Hematopoietic multipotent progenitor cell treated with erythropoietin and hydrocortisone succinate and interleukin-3 and kit ligand, for 8 days (in vitro differentiated cells): ENCODE measurements at places on chromosomes 4 and X.

DNA sequence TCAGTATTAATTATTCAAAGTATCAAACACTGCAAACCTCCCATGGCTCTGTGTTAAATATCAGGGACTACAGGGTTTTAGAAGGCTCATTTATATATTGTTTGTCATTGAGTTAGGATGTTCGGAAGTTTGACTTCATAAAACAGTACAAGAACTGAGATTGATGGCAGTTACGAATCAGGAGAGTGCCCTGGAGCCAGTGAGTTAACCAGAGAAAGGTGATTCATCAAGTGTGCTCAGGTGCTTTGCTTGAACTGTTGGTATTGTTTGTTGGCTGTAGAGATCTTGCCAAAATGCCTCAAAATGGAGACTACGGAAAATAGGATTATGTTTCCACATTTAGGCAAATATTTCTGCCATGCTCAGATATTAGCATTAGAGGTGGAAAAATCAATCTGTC, 7.5 kb upstream of the GPR101 start:
- DNase-seq, result no peak

- DNase-seq, result no peak
These were observed 107.4 kb downstream of the CT47B1 start for GRCh38 chrX:120768254-120768653.

DNA sequence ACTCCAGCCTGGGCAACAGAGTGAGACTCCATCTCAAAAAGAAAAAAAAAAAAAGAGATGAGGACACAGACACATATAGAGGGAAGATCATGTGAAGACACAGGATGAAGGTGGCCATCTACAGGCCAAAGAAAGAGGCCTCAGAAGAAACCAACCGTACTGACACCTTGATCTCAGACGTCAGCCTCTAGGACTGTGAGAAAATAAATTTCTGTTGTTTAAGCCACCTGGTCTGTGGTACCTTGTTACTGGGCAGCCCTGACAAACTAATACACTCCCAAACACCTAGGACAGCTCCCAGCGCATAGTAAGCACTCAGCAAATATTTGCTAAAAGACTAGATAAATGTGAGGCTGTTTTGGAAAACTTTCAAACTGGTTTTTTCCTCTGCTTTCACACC, 59.2 kb upstream of the SMIM10 start:
- peak; percentile 36 for DNase-seq

DNA sequence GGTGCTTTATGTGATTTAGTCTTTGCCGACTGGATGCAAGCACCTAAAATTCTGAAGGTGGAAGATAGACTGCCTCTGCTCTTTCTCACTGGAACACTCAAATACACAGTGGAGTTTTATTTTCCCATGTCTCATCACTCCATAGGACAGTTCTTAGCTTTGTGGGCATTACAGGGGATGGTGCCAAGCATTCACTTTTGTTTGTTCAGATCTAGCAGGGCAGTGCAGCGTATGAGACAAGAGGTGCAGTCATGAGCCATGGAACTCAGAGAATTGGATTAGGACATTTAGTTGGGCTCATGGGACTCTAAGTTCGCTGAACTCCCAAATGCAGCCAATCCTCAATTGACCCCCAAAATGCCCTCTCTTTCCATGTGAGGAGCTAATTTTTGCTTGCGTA, 1136.9 kb upstream of the PRKX start:
- no peak for DNase-seq

- no peak for DNase-seq
These were observed 26.3 kb downstream of the TBC1D14 start for GRCh38 chr4:6935965-6936364.

DNA sequence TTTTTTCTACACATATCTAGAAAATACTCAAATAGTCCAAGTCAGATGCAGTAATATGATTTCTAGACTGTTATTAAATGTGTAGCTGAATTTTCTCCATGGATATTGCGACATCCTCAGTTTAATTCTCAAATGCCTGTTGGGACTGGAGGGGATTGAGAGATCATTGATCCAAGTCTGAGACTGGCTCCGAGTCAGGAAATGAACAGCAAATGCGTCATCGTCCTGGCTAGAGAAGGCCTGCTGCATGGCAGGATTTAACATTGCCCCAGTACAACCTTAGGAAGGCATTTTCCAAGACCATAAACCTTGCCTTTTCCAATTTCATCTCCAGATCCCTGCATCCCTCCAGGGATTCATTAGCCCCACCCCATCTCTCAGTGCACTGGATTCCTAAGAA, 56.6 kb upstream of the SLC6A14 start:
- DNase-seq, result no peak

- DNase-seq, result no peak
These were observed 28.9 kb downstream of the XK start for GRCh38 chrX:37714479-37714878.

GRCh38 chr4:117560329-117560728, 474.0 kb upstream of the NDST3 start:
- peak; percentile 3 for DNase-seq

DNA sequence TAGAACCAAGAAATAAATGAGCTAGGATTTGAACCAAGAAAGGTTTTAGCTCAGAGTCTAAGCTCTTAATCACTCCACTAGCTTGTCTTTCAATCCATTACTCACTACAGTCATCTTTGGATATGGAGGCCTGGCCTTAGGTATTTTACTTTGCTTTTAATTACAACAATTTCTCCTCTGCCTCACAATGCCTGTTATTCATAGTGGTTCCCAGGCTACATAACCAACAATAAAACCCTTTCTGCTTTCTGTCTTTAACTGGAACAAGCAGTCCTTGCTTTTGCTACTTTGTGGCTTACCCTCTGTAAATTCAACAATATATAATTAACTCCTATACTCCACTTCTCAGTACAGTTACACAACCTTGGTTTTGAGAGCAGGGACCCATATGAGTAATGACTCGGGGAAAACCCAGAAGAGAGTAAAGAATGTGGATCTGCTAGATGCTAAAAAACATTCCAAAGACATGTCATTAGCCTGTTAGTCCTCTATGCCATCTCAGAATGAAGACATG, 94.7 kb upstream of the NAP1L5 start:
- no peak for DNase-seq

DNA sequence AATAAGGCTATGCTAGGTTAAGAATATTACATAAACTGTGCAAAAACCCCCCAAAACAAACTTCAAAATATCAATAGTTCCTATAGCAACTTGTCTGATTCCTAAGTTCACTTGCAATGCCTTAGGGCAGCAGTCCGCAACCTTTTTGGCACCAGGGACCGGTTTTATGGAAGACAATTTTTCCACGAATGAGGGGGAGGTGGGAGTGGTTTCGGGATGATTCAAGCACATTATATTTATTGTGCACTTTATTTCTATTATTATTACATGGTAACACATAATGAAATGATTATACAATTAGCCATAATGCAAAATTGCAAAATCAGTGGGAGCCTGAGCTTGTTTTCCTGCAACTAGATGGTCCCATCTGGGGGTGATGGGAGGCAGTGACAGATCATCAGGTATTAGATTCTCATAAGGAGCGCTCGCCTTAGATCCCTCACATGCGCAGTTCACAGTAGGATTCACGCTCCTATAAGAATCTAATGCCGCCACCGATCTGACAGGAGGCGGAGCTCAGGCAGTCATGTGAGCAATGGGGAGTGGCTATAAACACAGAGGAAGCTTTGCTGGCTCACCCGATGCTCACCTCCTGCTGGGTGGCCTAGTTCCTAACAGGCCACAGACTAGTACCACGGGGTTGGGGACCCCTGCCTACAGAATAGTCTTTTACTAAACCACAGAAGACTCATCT, 39.7 kb downstream of the ACOX3 start:
- DNase-seq, result no peak

- peak; percentile 59 for DNase-seq
These were observed 16.3 kb downstream of the KLF8 start for GRCh38 chrX:56248492-56248891.

GRCh38 chr4:173506597-173507211, 23.3 kb downstream of the HAND2 start:
- no peak for DNase-seq

- no peak for DNase-seq
These were observed 135.6 kb upstream of the GPC4 start for GRCh38 chrX:133550665-133551485.

- peak; percentile 16 for DNase-seq
These were observed 63.4 kb downstream of the NUDT10 start for GRCh38 chrX:51395810-51396728.

GRCh38 chr4:24686866-24687692, 102.7 kb upstream of the DHX15 start:
- peak; percentile 40 for DNase-seq

- no peak for DNase-seq
These were observed 103.3 kb upstream of the ANK2 start for GRCh38 chr4:112946127-112946526.

GRCh38 chr4:48483006-48483776, at the start of gene SLC10A4:
TSS of gene SLC10A4 (plus strand) at chr4:48483343. CDS start at chr4:48483562, 219 bp downstream.
- DNase-seq, result peak; percentile 99

GRCh38 chrX:72620550-72621145, 48.0 kb upstream of the HDAC8 start:
- no peak for DNase-seq

- peak; percentile 67 for DNase-seq
These were observed 564 bp downstream of the PGK1 start for GRCh38 chrX:78104447-78105176.

- DNase-seq, result no peak
These were observed 153.6 kb downstream of the MAGEB17 start for GRCh38 chrX:16320765-16321355.

GRCh38 chr4:119209586-119209985, 2.9 kb upstream of the USP53 start:
- DNase-seq, result no peak

- DNase-seq, result no peak
These were observed 847 bp upstream of the UGT2A2 start for GRCh38 chr4:69640289-69640688.

GRCh38 chrX:17028356-17028755, 81.9 kb downstream of the REPS2 start:
- DNase-seq, result no peak

DNA sequence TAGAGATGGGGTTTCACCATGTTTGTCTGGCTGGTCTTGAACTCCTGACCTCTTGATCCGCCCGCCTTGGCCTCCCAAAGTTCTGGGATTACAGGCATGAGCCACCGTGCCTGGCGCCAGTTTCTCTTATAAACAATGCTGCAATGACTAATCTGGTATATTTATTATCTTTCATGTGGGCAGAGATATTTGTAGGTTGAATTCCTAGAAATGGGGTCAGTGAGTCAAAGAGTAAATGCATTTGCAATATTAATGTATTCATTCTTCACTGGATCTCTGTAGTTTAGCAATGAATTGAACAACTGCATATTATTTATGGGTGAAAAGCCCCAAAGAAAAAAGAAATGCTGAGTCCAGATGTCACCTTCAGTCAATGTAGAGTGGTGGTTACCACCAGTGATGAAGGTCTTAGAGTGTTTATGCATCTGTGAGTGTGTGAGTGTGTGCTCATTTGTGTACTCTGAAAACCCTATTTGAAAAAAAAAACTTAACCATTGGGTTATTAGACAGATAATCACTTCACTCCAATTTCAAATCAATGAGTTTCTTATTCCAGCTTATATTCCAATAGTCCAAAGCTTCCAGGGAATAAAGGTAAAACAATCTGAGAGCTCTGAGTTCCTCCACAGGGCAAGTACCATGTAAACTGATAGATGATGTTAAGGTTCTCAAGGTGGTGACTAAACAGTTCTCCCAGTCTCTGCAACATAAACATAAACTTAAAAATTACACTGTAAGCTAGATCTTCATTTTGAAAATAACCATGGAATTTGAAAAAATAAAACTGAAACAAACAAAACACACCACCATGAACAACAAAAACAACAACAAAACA, 22.6 kb upstream of the CD38 start:
- no peak for DNase-seq

- DNase-seq, result no peak
These were observed at the start of gene PDLIM3 for GRCh38 chr4:185534866-185535611. TSS of gene PDLIM3 (minus strand) at chr4:185535507. CDS start at chr4:185535434, 73 bp downstream.

- DNase-seq, result no peak
These were observed 6.7 kb upstream of the WFS1 start for GRCh38 chr4:6262847-6263487.
